ENCODE measurements at places on chromosomes 6 and 20. TPM values are rescaled to one million over a fixed set of nuclear protein-coding genes. Genes with fewer than 3 reads are reported as not detected.

DNA sequence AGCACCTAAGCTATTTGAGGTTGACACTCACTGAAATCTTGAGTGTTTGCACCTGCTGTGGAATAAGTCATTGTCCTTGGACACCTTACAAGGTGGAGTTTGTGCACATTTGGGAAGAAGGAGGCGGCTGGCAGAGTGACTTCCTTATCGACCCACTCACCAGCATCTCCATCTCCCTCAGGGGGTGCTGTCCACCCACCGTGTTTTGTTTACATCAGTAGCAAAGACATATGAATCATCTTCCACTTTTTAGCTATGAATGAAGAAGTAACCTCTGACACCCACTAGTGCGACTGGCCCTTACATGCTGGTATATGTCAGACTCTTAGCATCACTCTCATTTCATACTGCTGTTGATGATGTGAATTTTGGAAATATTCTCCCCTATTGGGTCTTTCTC, 119.5 kb upstream of the SGK1 start:
- DNase-seq: no peak

DNA sequence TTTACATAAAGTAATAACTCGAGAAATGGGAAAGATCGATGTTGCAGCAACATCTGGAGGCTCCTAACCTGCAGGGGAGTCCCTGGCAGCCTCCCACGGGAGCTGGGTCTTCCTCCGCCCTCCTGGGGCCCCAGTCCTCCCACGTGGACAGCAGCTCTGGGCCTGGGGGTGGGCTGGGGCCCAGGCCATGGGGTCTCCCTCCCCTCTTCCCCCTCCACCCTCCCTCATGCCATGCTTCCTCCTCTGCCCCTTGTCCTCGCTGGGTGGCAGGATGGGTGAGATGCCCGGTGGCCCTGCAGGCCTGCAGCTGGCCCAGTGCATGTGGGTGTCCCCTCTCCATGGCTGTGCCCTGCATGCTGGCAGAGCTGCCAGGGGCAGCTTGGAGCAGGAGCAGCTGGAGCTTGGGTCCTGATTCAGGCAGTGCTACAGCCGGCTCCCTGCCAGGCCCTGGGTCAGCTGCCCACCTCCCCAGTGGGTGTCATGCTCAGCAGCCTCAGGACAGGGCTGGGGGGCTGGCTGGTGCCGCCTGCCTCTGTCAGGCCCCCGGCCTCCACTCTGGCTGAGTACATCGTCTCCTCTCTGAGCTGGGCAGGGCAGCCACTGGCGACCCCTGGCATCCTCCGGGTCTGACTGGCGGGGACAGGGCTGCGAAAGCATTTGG, 48.9 kb upstream of the BHLHE23 start:
- DNase-seq: no peak

GRCh38 chr20:53444401-53445149, 149.1 kb downstream of the ZNF217 start:
- no peak for DNase-seq

Gene CRISP2
- total RNA-seq: 0.82 TPM

Gene SLC32A1
- 7.7 TPM for total RNA-seq

- no peak for DNase-seq
Observed at GRCh38 chr20:62056377-62056776, 9.3 kb downstream of the TAF4 start.

DNA sequence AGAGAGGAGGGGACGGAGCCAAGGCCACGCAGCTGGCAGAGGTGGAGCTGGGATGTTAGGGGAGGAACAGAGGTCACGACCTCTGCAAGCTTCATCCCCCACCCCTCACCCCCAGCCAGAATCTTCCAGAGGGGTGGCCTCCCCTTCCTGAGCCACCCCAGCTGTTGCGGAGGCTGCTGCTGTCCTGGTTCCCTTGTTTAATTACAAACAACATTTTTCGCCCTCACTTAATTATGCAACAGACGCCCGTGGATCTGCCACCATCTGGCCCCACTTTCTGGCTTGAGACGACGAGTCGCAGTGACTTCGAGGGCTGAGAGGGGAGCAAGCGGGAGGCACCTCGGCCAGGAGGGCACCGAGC, 153.7 kb upstream of the PTPN1 start:
- no peak for DNase-seq

Gene PLN
- total RNA-seq: 0.82 TPM

DNA sequence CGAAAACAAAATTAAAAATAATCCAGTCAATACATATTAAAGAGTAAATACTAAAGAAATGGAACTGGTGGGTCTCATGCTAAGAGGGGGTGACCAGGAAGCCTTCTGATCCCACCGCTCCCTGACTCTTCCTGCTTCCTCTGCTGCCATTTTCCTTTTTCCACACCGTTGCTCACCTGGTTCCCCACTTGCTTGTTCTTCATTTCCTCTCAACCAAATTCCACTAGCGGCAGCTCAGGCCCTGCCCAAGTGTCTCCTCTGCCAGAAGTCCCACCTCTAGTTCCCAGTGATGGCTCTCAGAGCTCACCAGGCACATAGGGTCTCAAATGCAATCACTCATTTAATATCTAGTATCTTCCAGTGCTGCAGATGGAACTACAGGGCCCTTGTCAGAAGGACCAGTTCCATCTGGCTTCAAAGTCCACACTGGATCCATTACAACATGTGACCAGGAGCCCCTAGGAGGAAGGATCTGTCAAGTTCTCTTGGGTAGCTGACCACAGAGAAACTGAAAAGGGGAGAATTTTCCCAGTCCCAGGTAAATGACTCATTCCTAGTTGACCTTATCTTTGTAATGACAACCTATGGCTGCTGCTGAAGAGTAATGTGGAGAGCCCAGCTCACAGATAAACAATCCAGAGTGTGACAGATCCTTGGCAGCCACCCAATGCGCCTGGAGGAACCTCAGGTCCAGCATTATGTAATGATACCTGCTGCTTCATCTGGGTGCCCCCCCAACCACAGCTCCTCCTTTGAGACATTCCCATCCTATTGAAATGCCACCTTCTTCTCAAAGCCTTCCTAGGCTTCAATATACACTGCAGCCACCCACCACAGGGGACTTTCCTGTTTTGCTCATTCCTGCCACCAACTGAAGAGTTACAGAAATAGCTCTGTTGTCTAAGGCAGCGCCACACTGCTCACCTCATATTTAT, 38.2 kb downstream of the ELMO2 start:
- DNase-seq: no peak

- no peak for DNase-seq
Observed at GRCh38 chr20:37567671-37568588, 40.3 kb upstream of the BLCAP start.

DNA sequence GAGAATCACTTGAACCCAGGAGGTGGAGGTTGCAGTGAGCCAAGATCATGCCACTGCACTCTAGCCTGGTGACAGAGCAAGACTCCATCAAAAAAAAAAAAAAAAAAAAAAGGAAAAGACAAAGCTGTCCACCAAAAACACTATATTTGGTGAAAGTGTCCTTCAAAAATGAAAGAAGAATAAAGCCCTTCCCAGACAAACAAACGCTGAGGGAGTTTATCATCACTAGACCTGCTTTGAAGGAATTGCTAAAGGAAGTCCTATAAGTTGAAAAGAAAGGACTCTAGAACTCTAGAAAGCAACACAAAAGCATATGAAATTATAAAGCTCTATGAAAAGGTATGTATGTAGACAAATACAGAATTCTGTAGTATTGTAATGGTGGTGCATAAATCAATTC, 98.8 kb downstream of the SEL1L2 start:
- DNase-seq: no peak

Gene NKX2-4
- not detected for total RNA-seq

- no peak for DNase-seq
Observed at GRCh38 chr6:124780623-124781022, 181.6 kb upstream of the RNF217 start.

Measured in frontal cortex (tissue), 4 donors.